Ureter (tissue), 1 donor: ENCODE measurements at places on chromosomes 11 and 22. TPM values are rescaled to one million over a fixed set of nuclear protein-coding genes. Genes with fewer than 3 reads are reported as not detected.

ADM2 gene
- total RNA-seq: 4.6 TPM

MOV10L1 gene
- 0.26 TPM for total RNA-seq

THAP12 gene
- total RNA-seq: 51.4 TPM

FIBIN gene
- total RNA-seq: 6.1 TPM

LRRN4CL gene
- total RNA-seq: 5.0 TPM

FAM181B gene
- total RNA-seq: 10.4 TPM

GRCh38 chr22:28116219-28116673 lies 197.2 kb upstream of the PITPNB start:
- peak; percentile 47 for DNase-seq

GRCh38 chr11:84969103-84969502 lies 658.0 kb downstream of the DLG2 start:
- DNase-seq: no peak

DNA sequence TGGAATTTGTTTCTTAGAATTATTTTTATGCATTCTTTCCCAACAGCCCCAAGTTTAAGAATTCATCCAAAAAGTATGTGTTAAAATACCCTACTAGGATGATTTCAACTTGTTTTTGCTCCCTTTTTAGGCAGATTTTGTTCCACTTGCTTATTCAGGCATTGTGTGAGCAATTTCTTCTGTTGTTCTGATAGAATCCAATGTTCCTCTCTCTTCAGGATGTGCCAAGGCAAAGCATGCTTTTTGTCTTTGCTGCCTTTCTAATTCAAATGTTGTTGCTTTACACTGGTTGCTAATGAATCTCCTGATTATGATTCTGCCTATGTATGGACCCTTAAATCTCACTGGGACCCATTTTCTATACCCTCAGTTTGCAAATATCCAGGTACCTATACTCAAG lies 131.2 kb upstream of the ARHGAP42 start:
- DNase-seq: no peak

DNA sequence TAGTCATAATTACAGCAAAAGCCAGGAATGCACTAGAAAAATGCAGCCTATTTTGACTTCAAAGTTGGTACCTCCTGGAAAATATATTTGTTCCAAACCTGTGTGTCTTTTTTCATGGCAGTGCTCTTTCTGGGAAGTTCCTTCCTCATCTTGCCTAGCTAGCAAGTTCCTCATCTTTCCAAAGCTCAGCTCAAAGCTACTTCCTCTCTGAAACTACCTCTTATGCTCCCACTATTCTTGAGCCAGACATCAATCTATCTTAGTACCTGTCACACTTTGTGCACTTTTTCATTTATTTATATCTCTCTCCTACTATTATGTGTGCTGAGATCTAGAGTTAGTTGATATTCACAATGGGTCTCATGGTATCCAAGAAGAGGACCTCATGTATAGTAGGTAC lies 191.6 kb upstream of the CCDC90B start:
- no peak for DNase-seq

DNA sequence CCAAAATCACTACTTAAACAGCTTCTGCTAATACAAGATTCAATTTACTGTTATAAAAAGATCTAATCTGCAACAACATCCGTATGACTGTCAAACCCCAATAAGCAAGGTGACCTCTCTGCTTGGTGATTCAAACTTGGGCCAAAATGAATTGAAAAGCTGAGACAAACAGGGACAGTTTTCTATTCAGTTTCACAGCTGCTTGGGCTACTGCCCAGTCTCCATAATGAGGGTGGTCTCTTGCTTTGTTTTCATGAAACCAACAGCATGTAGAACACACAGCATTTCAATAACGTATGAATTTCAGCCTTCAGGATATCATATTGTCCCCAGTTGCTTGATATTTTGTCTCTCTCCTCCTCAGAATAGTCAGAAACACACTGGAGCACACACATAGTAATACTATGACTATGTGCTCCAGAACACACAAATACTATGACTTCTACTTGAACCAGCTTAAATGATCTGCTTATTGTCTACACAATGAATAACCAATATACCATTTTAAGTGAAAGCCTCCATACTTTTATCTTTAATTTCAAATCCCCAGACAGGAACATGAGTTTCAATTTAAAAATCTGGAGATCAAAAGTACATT lies 285.0 kb downstream of the TTC28 start:
- no peak for DNase-seq

GRCh38 chr11:28860893-28861292 lies 752.7 kb downstream of the METTL15 start:
- no peak for DNase-seq

GRCh38 chr11:106167085-106167484 lies 89.6 kb downstream of the AASDHPPT start:
- DNase-seq: no peak

- no peak for DNase-seq
Observed at GRCh38 chr11:133072378-133072777, 459.9 kb downstream of the OPCML start.

GRCh38 chr11:29963796-29964195 lies 53.0 kb downstream of the KCNA4 start:
- DNase-seq: no peak

DNA sequence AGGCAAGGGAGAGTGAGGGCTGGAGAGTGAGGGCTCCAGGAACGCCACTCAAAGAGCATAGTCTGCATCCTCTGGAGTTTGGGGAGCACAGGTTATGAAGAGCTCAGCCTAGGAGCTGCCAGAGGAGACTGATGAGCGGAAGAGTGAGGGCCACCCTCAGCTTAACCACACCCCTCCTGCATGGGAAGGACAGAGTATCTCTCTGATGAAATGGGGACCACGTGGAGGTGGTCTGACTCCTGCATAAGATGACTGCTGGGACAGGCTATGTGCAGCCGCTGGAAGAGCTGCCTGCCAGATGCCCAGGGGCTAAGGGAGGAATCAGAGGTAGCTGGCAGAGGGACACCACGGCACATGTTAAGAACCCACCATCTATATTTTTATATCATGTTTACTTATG lies 162.9 kb upstream of the POU2AF2 start:
- DNase-seq: no peak

GRCh38 chr11:65316227-65317024 lies 1.8 kb downstream of the CDC42EP2 start:
- no peak for DNase-seq

DNA sequence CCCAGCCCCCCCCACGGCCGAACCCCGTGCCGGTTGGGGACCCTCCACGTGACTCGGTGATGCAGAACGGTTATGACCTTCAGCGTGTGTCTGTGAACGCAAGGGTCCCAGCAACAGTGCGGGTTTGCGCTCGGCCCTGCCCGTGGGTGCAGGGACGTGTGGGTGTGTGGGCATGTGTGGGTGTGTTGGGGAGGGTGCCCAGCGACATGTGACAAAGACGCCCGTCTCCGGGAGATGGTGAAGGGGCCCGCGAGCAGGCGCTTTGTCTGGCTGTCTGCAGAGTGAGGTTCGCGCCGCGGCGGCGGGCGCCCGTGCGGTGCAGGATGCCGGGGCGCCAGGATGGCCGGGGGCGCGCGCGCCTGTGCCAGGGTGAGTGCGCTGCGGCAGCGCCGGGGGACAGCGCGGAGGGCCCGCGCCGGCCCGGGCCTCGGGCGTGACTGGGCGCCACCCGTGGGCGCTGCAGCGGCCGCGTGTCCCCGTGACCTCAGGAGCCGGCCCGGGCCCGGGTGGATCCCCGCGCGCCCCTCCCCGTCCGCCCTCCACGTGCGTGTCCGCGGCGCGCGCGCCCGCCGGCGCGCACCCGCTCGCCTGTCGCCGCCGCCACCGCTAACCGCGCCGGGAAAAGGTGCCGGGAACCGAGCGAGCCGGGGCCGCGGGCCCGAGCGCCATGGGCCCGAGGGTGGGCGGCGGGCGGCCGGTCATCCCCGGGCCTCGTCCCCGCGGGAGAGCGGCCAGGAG lies at the start of gene LRFN4:
Gene LRFN4, plus strand, starts transcription at position 569 of the 738 bp plus-strand sequence. CDS start 681 bp downstream, outside the sequence.
- DNase-seq: no peak

- no peak for DNase-seq
Observed at GRCh38 chr11:34300926-34301295, 56.9 kb downstream of the ABTB2 start.

- no peak for DNase-seq
Observed at GRCh38 chr11:93025558-93026255, 56.3 kb downstream of the MTNR1B start.

DNA sequence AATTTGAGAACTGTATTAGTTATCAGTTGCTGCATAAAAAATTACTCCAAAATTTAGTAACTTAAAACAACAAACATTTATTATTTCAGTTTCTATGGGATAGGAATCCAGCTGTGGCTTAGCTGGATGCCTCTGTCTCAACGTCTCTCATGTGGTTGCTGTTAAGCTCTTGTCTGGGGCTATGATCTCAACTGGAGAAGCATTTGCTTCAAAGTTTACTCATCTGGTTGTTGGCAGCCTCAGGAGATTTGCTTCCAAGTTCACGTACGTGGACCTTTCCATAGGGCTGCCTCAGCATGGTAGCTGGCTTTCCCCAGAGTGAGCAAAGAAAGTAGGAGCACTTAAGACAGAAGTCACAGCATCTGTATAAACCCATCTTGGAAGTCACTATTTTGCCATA lies 144.9 kb upstream of the SESN3 start:
- DNase-seq: no peak
